ENCODE measurements at places on chromosomes 1 and 21. TPM values are rescaled to one million over a fixed set of nuclear protein-coding genes. Genes with fewer than 3 reads are reported as not detected.

GRCh38 chr1:176033474-176033873 lies 173.6 kb downstream of the COP1 start:
- no peak for DNase-seq

GRCh38 chr1:31955917-31956736 lies 18.0 kb upstream of the PTP4A2 start:
- DNase-seq, result no peak

DNA sequence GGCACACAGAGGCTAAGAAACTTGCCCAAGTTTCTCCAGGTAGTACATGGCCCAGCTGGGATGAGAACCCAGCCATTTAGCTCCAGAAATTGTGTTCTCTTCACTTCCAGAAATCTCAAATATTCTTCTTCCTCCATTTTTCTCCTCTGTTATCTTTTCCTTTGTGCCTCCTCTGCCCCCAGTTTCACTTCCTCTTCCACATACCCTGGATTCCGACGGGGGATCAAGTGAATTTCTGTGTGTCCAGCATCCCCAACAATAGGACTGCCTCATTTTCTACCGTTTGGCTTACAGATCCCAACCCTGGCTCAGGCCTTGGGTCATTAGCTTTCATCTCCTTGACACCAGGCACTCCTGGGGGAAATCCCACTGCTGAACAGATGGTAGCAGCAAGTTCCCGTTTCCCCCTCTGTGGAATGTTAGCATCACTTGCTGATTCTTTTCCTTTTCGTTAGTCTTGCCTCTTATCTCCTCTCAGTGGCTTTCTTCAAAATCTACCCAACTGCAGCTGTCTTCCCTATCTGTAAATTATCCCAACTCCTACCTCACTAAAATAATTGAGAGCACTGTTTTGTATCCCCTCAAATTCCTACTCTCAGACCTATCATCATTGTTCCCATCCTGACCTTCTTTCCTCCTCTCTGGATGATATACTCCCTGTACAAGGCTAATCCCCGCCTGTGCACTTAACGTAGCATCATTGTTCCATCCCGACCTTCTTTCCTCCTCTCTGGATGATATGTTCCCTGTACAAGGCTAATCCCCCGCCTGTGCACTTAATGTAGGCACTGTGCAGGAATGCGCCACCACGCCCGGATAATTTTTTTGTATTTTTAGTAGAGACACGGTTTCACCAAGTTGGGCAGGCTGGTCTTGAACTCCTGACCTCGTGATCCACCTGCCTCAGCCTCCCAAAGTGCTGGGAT lies 36.5 kb downstream of the SCCPDH start:
- DNase-seq, result no peak

GRCh38 chr1:105652109-105652508 lies 1404.4 kb upstream of the PRMT6 start:
- no peak for DNase-seq

- no peak for DNase-seq
Observed at GRCh38 chr1:51906306-51907078, 28.0 kb upstream of the NRDC start.

PDC gene
- total RNA-seq, result not detected

All from upper lobe of left lung (tissue), 6 donors.